ENCODE measurements at places on chromosomes 1 and 21.

DNA sequence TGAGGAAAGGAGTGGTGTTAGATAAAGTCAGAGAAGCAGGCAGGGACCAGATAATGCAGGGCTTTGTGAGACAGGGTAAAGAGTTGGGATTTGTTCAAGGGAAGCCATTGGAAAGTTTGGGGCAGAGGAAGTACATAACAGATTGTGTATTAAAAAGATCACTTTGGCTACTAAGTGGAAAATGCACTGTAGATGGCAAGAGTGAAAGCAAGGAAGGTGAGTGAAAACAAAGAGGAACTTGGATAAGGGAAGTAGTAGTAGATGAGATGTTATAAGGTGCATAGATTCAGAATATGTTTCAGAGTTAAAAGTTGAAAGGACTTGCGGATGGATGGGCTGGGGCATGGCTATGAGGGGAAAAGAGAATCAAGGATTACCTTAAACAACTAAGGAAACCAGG lies 17.4 kb downstream of the MRPL39 start:
- no peak for DNase-seq

- DNase-seq = peak; percentile 56
These were observed 729 bp upstream of the CDCA8 start for GRCh38 chr1:37691497-37692077.

DNA sequence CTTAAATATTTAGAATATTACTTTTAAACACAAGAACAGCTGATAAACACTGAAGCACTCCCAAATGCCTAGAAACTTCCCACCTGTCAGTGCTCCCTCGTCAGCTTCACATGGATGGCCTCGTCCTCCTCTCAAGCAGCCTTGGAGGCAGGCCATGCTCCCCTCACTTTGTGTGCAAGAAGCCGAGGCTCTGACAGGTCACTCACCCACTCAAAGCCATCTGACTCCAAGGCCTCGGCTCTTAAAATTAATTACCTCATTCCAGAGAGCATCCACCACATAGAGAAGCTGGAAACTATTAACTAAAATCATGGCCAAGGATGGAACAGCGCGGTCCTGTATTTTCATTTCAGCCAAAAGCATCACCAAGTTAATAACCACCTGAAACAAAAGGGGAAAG lies 17.8 kb downstream of the LBR start:
- DNase-seq = no peak

GRCh38 chr1:53446051-53446450 lies 13.1 kb upstream of the DMRTB1 start:
- no peak for DNase-seq

DNA sequence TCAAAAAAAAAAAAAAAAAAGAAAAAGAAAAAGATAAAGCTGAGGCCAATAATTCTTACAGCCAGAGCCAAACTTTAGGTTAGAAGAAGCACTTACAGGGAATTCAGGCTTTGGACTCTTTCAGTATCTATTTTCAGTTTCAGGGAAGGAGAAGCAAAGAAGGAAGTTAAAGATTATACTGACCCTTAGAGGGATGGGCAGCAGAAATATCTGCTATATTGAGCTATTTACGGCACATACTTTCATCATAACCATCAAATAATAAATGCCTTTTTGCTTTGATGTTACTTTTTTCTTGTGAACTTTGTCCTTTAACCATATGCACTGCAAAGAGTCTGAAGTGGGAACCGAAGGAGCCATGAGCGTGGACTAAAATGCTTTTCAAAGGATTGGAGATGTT lies 42.0 kb downstream of the TM2D1 start:
- no peak for DNase-seq

- DNase-seq = no peak
These were observed 133.9 kb downstream of the LMX1A start for GRCh38 chr1:165222580-165222979.

- peak; percentile 83 for DNase-seq
These were observed at the start of gene ENAH for GRCh38 chr1:225652729-225653462. Gene ENAH (minus strand): TSS chr1:225653123. CDS start chr1:225652690, 433 bp downstream.

- no peak for DNase-seq
These were observed 6.5 kb downstream of the INSRR start for GRCh38 chr1:156852418-156852874.

DNA sequence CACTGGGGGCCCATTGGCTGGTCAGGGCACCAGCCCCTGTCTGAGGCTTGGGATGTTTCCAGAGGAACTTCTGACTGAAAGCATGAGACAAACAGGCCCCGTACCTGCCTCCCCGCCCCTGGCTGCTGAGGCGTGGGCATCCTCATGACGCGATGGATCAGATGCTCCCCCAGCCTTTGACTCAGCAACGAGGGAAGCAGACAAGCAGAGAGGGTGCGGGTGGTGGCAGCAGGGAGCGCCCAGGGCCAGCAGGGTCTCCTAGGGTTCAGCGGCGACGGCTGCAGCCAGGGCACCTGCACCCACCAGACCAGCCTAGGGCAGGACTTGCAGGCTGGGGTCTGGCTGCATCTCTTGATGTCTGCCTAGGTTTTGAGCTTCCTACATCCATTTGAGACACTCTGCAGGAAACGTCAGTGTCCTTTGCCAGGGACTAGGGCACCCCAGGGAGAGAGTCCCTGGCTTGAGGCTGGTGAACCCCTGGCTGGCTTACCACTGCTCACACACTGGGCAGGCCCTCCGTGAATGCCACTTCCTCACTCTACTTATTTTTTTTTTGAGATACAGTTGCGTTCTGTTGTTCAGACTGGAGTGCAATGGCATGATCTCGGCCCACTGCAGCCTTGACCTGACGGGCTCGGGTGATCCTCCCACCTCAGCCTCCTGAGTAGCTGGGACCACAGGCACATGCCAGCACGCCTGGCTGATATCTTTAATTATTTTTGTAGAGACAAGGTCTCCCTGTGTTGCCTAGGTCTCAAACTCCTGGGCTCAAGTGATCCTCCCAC lies 63.3 kb downstream of the DHRS3 start:
- DNase-seq = no peak

GRCh38 chr1:117606649-117607430 lies 992 bp downstream of the TENT5C start:
- DNase-seq = peak; percentile 57

DNA sequence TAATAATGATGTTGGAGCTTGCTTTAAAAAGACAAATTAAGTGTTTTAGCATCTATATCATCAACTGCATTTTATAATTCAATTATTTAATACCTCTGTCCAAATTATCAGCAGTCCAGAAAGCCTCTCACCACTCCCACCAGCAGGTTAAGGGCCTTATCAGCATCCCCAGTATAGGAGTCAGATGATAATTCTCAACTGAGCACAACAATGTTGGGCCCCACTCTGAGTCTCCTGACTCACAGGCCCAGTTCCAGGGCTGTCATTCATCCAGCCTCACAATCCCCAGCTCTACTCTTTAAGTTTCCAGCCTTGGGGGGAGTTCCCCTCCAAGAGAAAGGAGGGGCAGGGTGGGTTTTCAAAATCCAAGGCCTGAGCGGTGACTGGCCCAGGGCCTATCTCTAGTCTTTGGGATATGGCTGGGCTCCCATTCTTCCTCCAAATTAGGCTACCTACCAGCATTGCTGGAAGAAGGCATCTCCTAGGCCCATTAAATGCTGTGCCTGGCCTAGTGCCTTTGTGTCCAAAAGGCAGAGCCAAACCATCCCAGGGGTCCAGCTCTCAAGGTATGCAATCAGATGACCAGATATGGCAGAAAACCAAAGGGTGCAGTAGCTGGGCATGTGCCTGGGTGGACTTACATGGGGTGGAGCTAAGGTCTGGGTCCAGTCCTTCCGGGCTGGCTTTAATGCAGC lies 134.1 kb downstream of the GLUL start:
- no peak for DNase-seq

- peak; percentile 68 for DNase-seq
These were observed 28.6 kb downstream of the LRIG2 start for GRCh38 chr1:113101588-113101987.

- no peak for DNase-seq
These were observed 37.1 kb upstream of the CLSTN1 start for GRCh38 chr1:9860887-9861286.

- DNase-seq = peak; percentile 20
These were observed 23.5 kb upstream of the RNU1-4 start for GRCh38 chr1:16716691-16717335.

GRCh38 chr1:230271300-230272035 lies 154.7 kb downstream of the PGBD5 start:
- DNase-seq = no peak

DNA sequence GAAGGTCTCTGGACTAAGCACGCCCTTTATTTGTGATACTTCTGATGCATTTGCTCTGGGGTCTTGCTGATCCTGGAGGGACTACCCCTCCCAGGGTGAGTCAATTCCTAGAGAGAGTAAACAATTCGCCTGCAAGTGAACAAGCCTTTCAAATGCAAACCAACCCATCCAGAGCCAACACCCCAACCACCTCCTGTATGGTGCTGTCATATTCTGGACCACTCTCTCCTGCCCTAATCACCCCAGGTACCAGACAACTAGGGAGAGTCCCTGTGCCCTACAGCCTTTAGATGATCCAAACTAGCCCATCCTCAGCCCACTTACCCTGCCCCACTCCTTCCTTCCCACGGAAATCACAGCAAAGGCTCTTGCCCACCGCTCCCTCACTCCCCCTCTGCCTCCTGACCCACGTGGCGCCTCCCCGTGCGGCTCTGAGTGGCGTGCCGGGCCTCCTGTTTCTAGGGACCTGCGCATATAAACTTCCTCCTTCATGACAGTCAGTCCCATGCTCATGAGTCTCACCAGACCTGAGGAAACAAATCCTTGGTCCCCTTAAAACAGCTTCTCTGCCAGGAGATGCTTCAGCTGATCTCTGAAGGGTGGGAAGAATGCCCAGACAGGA lies 37.2 kb downstream of the ACTA1 start:
- DNase-seq = no peak

DNA sequence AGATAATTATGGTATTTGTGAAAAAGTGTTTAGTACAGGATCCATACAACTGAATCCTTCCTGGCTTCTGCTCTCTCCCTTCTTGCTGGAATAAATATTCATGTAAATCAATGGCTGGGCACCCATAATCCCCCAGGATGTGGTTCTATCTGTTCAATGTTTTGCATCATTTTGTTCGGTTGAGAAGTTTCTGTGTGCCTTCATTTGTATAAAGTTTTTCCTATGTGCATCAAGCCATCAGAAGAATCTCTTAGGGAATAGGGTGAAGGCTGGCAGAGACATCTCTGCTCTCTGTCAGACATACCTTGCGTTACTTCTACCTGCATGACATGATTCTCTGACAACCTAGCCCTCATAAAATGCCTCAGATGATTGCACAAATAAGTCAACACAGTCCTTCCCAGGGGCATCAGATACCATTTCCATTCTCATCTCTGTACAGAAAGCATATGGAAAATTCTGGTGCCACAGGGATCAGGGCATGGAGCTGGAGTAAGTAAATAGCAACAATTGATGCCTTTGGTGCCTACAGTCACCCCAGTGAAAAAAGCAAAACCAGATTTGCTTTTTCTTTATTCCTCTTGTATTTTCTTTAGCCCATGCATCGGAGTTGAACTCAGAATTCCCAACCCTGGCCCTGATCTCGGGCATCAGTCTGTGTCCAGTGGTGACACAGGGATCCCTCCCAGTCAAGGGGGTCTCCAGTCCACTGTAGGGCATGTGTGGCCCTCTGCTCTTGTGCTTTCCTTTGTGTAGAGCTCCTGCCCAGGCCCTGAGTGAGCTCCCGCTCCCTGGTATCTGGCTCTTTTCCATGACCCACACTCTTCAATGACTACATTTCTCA lies 39.7 kb upstream of the ATP1A1 start:
- no peak for DNase-seq

DNA sequence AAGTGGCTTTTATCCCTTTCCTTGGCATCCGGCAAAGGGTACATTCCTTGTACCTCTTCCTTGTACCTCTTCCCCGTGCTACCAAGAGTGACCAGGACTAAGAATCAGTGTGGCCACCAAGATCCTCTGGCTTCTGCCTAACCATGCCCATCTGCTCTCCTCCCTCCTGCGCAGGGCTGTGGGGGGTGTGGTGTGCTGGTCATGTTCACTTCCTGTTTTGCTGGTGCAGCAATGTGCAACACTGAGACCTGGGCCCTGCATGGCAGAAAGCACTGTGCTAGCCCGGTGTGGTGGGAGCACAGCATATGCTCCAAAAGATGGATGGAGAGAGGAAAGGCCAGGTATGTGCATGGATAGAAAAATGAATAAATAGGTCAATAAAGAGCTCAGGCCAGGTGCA lies 33.3 kb upstream of the TENT5C start:
- DNase-seq = no peak

GRCh38 chr1:23339632-23340031 lies 4.5 kb downstream of the HNRNPR start:
- no peak for DNase-seq

- no peak for DNase-seq
These were observed 3.0 kb downstream of the CAMSAP2 start for GRCh38 chr1:200741551-200742207.

DNA sequence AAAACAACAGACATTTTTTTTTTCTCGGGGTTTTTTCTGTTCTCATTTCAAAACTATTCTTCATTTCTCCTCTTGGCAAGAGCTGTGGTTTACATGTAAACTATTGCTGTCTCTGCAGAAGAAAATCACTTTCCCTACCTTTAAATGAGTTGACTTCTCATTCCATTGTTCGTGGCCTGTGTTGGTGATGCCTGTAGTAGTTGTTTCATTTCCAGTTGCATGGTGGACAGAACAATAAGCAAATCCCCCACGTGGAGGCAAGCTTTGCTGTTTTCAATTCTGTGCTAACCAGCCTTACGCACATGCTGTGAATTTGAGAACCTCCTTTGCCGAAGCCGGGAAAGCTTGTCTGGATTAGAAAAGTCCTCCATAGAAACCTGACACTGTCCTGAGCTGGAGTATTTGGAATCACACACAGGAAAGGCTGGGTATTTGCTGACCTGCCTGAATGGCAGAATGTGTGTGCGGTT lies 26.2 kb upstream of the MAP3K7CL start:
- peak; percentile 3 for DNase-seq

GRCh38 chr1:201675143-201675542 lies 136.2 kb downstream of the NAV1 start:
- no peak for DNase-seq

- DNase-seq = no peak
These were observed 72.0 kb downstream of the FOXJ3 start for GRCh38 chr1:42263019-42263418.

DNA sequence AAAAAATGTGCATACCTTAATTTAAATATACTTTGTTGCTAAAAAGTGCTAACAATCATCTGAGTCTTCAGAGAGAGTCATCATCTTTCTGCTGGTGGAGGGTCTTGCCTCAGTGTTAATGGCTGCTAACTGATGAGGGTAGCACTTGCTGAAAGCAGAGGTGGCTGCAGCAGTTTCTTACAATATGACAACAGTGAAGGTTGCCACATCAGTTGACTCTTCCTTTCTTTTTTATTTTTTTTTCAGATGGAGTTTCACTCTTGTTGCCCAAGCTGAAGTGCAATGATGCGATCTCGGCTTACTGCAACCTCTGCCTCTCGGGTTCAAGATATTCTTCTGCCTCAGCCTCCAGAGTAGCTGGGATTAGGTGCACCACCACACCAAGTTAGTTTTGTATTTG lies 2.6 kb upstream of the CFAP45 start:
- DNase-seq = no peak

Data from epithelial cell of esophagus (primary cell).